GM12865 (cell line): ENCODE measurements at places on chromosomes 5 and 9.

DNA sequence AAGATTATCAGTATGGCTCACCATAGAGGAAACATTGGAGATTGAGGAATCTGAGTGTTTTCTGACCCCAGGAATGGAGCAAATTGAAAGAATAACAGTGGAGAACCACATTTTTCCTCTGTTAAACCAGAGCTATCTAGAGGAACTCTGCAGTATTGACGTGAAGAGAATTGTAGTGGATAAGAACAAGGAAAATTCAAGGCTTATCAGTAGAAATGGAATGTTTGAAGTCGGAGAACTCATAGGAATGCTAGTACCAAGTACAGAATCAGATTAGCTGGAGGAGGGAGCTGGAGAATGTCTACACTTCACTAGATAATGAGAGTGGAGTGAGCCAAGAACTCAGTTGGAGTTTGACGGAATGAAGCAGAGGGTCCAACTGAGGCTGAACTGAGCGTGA, 50.3 kb downstream of the SNCAIP start:
- DNase-seq: no peak

DNA sequence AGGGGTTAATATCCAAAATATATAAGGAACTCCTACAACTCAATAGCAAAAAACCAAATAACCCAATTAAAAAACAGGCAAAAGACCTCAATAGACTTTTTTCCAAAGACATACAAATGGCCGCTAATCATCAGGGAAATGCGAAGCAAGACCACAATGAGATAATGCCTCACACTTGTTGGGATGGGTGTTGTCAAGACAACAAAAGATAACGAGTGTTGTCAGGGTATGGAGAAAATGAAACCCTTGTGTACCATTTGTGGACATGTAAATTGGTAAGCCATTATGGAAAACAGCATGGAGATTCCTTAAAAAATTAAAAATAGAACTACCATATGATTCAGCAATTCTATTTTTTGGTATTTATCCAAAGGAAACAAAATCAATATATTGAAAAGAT, 620.2 kb downstream of the ACTL7B start:
- no peak for DNase-seq

DNA sequence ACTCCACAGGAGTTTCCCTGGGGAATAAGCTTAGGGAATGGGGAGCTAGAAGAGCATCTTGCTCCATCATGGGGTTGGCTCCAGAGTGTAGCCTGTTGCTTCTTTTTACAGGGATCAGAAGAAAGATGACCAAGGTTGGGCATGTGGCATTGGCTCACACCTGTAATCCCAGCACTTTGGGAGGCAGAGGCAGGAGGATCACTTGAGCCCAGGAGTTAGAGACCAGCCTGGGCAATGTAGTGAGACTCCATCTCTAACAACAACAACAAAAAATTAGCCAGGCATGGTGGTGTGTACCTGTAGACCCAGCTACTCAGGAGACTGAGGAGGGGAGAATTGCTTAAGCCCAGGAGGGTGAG, 18.4 kb downstream of the NUDT2 start:
- DNase-seq: no peak

- no peak for DNase-seq
Observed at GRCh38 chr9:120474591-120475243, 105.2 kb downstream of the CDK5RAP2 start.

DNA sequence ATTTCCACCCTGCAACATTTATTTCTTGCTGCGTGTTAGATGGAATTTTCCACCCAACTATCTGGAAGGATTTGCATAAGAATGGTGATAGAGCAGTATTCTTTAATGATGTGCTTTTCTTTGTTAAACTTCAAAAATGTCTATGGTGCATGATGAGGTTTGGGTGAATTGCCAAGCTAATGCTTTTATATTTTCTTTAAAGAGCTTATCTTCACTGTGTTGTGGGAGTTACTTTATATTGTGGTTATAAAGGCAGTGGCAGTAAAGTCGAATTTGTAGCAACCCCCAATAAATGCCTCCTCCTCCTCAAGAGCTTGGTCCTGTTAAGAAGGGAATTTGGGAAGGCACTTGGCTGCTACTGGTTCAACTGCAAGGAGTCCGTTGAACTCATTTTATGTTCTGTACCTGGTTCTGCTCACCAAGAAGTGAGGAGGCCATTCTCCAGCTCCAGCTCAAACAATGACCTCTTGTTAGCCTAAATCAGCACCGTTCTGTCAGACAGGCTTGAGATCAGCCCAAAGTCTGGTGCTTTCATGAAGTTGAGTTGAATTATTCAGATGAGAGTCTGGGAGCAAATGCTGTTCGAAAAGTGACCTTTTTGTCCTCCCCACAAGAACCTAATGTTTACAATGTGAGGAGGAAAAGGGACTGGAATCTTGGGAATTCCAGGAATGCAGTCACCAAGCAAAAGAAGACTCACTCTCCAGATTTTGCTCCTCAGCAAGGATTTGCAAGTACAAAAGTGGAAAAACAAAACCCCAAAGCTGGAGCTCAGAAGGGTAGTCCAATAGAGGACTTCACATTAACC, 217.0 kb downstream of the TMEM38B start:
- DNase-seq: no peak
